ENCODE measurements at places on chromosomes 6 and 20.
A peak's percentile ranks its signal among the peaks of the same experiment; 100 is the strongest.

DNA sequence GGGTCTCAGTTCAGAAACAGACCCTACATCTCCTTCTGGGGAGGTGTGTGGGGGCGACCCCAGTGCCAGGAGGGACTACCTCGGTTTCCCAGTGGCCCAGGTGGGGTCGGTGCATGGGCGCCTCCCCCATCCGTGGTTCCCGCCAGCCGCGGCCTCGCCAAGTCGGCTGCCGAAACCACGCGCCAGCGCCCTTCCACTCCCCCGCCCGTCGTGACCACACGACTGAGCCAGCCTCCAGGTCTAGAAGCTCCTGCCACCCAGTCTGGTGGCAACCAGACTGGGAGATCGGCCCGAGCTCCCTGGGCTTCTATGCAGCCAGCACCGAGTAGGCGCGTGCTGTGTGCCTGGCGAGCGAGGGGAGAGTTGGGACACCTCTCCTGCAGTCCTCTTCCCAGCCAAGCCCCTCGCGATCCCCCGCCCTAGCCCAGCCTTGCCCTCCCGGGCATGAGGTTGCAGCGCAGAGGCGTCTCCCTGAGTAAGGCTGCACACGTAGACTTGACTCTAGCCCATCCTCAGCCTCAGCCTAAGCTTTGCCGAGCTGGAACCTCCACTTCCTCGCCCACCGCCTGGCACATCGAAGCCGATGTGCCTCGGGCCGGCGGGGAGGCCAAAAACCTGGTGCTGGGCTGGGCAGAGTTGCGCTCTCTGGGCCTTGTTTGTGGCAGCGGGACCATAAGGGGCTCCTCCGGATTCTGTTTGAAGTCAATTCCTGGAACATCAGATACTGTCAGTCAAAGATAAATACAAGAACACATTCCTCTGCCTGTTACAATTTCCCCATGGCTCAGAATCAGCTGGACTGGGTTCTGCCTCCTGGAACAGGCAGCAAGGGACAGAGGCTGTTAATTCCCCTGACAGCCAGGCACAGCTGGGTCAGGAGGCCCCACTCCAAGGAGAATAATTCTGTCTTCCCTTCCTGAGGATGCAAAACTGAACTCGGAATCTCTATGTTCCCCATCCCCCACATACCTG is 1.5 kb upstream of the CPNE5 start:
- no peak for DNase-seq

DNA sequence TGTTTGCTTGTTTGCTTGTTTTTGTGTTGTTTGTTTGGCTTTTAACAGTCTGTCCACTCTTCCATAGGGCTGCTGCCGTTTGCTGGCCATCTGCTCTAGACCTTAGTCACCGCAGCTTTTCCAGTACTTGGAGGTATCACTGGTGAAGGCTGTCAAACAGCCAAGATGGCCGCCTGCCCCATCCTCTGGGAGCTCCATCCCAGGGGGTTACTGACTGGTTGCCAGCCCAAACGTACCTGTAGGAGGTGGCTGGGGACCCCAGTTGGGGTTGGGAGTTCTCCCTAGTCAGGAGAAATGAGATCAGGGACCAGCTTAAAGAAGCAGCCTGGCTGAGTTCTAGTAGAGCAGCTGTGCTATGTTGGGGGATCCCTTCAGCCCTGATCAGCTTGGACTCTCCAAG is 418.4 kb downstream of the KHDRBS2 start:
- no peak for DNase-seq

DNA sequence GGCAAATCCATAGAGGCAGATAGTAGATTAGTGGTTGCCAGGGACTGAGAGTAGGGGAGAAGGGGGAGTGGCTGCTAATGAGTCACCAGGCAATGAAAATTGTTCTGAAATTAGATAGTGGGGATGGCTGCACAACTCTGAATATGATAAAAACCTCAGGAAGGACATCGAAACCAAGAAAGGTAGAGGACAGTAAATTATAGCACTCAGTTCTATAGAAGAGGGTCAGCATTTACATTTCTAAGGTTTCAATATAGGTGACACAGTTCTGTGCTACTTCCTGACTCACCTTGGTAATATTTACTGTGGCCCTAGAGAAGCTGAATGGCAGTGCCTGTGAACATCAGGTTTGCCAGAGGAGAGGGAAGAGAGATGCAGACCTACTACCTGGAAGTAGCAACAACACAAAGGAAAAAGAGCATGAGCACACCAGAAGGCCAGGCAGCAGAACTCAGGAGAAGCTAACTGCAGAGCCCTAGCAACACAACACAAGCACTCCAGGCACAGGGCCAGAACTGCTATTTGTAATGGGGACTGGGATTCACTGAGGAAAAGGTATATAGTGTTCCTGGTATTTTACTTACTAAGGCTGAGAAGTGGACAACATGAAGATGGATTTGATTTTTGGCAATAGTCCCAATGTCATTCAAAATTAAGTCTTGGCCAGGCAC is 75.9 kb downstream of the PLCG1 start:
- DNase-seq: no peak

DNA sequence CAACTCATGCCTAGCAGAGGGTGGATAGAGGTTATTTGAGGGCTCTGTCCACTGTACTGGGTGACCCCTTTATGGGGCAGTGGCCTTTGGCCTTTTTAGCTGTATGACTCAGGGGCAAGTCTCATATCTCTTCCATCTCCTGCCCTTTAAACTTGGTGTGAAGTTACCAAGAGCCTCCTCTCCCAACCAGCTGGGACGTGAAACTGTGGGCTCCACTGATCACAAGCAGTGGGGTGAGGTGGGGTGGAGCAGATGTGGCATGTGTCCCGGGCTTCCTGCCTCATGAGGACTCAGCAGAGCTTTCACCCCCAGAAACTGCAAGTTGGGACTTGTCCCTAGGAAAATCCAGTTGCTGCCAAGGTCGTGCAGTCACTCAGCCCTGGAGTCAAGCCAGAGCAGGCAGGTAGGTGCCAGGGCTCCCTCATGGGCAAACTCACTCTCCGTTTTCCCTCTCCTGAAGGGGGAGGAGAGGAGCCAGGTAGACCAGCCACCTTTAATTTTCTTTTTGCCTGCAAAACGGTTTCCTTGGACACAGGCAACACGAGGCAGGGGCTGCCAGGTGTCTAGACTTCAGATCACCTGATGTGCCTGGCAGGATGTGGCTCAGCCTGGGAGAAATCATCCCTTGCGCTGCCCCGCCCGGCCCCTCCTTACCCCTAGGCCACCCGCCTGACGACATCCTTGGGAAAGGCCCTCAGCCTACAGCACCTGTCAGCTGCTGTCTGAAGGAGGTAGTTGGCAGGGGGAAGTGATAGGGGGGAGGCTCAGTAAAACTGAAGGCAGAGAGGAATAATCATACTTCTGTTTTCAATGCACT is 4.0 kb downstream of the CDKN1A start:
- DNase-seq: peak; percentile 60

- DNase-seq: no peak
These were observed 110.7 kb downstream of the GRM4 start for GRCh38 chr6:34035161-34035560.

DNA sequence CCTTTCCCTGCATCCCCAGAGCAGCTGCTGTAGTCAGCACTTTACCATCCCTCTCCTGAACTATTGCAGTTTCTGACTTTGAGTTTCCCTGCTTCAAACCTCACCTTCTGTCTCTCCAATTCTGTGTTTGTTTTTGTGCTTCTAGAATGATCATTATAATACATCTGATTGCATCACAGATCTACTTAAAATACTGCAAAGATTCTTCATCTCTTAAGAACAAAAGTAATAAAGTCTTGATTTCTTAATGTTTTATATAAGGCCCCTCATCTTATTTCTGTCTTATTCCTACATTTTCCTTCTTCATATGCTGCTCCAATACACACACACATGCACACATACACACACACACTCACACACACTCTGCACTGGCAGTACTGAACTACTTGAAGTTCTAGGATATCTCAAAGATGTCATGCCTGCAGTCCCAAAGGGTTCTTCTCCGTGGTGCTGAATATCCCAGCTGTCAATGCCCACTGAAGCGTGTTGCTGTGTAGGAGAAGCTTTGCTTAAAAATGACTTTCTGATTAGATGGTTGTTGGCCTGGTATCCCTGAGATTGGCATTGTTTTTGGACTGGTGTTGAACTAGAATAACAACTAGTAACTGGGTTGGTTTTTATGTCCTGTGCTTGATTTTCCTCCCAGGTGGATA is 97.2 kb downstream of the MAP3K4 start:
- DNase-seq: no peak

DNA sequence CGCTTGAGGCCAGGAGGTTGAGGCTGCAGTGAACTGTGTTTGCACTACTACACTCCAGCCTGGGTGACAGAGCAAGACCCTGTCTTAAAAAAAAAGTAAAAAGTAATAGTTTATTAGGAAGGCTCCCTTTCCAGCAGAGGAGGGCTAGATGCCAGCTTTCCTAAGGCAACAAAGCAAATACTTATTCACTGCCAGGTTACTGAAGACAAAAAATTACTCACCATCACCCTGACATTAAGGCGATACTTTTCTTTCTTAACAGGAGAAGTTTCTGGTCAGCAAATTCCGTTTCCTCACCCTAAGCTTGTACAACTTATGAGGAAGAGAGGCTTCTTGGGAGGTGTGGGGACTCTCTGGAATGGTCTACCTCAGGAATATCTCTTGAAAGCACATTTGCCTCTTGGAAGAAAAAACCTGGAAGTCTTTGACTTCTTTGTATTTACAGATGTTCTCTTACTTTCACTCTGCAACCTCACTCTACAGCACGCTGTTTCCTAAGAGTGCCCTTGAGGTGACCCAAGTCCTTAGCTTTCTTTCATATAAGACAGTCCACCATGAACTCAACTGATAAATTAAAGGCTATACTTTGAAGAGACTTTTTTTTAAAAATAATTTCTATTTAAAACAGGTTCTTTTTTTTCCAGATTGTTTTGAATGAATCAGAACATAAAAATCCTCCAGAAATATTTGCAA is 52.9 kb upstream of the TRAF3IP2 start:
- no peak for DNase-seq

- DNase-seq: no peak
These were observed 428.4 kb upstream of the MARCKS start for GRCh38 chr6:113428702-113429101.

GRCh38 chr6:108323710-108324466 is 29.0 kb downstream of the AFG1L start:
- DNase-seq: no peak

GRCh38 chr20:52812231-52812847 is 159.8 kb upstream of the TSHZ2 start:
- no peak for DNase-seq

DNA sequence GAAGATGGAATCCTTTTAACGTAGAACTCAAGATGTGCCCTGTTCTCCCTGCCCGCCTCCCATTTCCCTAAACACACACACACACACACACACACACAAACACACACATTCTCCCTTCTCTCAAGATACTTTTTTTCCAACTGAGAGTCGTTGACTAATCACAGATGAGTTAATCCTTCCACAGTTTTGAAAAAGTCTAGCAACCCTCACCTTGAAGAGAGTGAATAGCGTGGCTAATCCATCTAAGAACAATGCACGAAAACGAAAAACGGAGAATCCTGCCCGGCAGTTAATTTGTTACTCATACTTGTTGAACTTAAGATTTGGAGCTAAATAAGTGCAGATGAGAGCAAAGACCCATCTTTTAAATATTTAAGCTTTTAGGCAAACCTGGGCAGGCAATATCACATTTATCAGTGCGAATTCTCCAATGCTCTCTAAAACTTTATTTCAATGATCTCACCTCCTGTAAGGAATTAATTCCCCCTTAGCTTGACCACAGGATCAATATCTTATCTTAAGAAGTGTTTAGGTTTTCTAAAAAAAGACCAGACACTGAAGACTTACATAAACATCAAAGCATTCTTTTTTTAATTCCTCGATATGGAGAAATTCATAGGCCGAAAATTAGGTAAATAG is 1.1 kb downstream of the AGPAT4 start:
- no peak for DNase-seq

DNA sequence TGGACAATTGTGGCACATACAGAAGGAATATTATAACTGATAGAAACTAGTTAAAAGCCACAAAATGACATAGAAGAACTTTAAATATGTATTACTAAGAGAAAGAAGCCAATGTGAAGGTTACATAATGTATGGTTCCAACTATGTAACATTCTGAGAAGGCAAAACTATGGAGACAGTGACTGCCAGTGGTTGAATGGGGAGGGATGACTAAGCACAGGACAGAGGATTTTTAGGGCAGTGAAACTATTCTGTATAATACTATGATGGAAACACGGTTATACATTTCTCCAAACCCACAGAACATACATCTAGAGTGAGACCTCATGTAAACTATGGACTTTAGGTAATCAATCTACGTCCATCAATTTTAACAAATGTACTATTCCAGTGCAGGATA is 22.4 kb downstream of the SYNCRIP start:
- DNase-seq: no peak

GRCh38 chr20:19497064-19497463 is 261.0 kb upstream of the RIN2 start:
- DNase-seq: no peak

GRCh38 chr6:115363379-115363778 is 697.3 kb downstream of the FRK start:
- DNase-seq: no peak

- no peak for DNase-seq
These were observed 760 bp upstream of the IBTK start for GRCh38 chr6:82248273-82248735.

DNA sequence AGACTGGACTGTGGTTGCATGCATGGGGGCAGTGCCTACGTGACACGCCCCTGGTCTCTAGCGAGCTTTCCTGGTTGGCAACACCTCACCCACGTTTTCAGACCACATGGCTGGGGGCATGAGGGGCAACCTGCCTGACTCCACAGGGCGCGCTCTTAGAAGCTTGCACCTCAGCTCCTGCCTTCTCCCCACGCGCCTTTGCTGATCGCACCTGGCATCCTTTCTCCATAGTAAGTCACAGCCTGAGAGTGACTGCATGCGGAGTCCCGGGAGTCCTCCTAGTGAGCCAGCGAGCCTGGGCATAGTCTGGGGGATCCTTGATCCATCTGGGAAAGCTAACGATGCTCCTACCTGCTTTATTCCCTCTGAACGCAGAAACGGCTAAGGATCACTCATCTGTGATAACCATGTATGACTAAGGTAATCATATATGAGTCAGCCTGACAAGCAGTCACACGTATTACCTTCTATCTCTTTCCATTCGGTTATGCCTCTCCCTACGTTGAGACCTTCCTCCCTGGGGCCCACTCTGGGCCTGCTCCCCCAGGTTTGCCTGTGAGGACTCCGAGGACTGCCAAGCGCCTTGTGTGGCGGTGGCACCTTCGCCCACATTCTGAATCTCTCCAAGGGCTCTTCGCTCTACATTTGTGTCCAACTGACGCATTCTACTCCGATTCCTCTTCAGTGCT is 4.5 kb downstream of the TCFL5 start:
- DNase-seq: peak; percentile 53

GRCh38 chr6:56593801-56594318 is 48.8 kb downstream of the DST start:
- DNase-seq: no peak
